ENCODE measurements at places on chromosomes 3 and 15. TPM values are rescaled to one million over a fixed set of nuclear protein-coding genes. Genes with fewer than 3 reads are reported as not detected.

ADAMTS9 gene
- 0.41 TPM for total RNA-seq

UROC1 gene
- not detected for total RNA-seq

ZIC1 gene
- total RNA-seq: 2.2 TPM

KCNAB1 gene
- total RNA-seq: 2.4 TPM

GOLGA8T gene
- total RNA-seq: 1.5 TPM

CHRD gene
- total RNA-seq: 0.63 TPM

PLSCR5 gene
- not detected for total RNA-seq

GABRA5 gene
- total RNA-seq: 15.0 TPM

NR2E3 gene
- 0.56 TPM for total RNA-seq

CFAP91 gene
- total RNA-seq: 5.4 TPM

NR2F2 gene
- total RNA-seq: not detected

SLC6A11 gene
- 0.88 TPM for total RNA-seq

GTPBP8 gene
- 25.8 TPM for total RNA-seq

CCR3 gene
- total RNA-seq: not detected

FMN1 gene
- 2.9 TPM for total RNA-seq

ISG20 gene
- total RNA-seq: 2.9 TPM

SPSB4 gene
- total RNA-seq: 17.2 TPM

C3orf49 gene
- not detected for total RNA-seq

GP5 gene
- 0.13 TPM for total RNA-seq

STRIT1 gene
- 0.38 TPM for total RNA-seq

SEMA3G gene
- total RNA-seq: 1.5 TPM

CGNL1 gene
- 72.7 TPM for total RNA-seq

CYP1A1 gene
- total RNA-seq: 0.11 TPM

CATSPER2 gene
- 1.2 TPM for total RNA-seq

DPPA4 gene
- 734 TPM for total RNA-seq

P3H2 gene
- 40.5 TPM for total RNA-seq

ZMYND10 gene
- total RNA-seq: 0.54 TPM

GP9 gene
- total RNA-seq: not detected

FBXL22 gene
- total RNA-seq: 0.54 TPM

FANCD2OS gene
- not detected for total RNA-seq

EOMES gene
- total RNA-seq: 0.47 TPM

COL6A5 gene
- not detected for total RNA-seq

ATP13A5 gene
- not detected for total RNA-seq

ONECUT1 gene
- 6.1 TPM for total RNA-seq

SNTN gene
- not detected for total RNA-seq

NTRK3 gene
- total RNA-seq: 4.6 TPM

Data from H1 (cell line).